ENCODE measurements at places on chromosomes 1 and 21.

DNA sequence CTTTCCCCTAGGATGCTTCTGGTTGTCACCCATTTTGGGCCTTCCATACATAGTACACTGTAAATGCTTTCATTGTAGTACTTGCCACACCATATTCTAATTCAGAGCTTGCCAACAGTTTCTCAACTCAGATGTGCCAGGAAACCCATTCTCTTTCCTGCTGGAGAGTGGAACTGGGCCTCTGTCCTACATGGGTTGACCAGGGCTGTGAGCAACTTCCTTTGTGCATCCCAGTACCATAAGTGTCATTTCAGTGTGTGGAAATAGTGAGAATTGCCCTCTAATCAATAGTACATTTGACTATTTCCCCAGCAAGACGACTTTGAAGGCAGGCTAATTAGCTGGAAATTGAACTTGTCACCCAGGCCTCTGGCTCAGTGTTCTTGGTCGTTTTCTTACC is 74.8 kb downstream of the MTR start:
- no peak for DNase-seq

DNA sequence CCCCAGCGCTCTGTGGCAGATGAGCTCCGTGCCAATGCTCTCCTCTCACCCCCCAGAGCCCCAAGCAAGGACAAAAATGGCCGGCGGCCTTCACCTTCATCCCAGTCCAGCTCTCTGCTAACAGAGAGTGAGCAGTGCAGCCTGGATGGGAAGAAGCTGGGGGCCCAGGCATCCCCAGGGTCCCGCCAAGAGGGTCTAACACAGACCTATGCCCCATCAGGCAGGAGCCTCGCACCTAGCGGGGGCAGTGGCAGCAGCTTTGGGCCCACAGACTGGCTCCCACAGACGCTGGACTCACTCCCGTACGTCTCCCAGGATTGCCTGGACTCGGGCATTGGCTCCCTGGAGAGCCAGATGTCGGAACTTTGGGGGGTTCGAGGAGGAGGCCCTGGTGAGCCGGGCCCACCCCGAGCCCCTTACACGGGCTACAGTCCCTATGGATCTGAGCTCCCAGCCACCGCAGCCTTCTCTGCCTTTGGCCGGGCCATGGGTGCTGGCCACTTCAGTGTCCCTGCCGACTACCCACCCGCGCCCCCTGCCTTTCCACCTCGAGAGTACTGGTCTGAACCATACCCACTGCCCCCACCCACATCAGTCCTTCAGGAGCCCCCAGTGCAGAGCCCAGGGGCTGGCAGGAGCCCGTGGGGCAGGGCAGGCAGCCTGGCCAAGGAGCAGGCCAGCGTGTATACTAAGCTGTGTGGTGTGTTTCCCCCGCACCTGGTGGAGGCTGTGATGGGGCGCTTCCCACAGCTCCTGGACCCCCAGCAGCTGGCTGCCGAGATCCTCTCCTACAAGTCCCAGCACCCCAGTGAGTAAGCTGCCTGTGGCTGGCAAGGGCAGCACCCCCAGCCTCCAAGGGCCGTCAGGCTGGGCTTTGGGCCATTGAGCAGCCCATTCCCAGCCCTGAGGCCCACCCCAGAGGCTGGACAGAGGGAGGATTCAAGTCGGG is 8.7 kb downstream of the ZC3H12A start:
- DNase-seq, result no peak

DNA sequence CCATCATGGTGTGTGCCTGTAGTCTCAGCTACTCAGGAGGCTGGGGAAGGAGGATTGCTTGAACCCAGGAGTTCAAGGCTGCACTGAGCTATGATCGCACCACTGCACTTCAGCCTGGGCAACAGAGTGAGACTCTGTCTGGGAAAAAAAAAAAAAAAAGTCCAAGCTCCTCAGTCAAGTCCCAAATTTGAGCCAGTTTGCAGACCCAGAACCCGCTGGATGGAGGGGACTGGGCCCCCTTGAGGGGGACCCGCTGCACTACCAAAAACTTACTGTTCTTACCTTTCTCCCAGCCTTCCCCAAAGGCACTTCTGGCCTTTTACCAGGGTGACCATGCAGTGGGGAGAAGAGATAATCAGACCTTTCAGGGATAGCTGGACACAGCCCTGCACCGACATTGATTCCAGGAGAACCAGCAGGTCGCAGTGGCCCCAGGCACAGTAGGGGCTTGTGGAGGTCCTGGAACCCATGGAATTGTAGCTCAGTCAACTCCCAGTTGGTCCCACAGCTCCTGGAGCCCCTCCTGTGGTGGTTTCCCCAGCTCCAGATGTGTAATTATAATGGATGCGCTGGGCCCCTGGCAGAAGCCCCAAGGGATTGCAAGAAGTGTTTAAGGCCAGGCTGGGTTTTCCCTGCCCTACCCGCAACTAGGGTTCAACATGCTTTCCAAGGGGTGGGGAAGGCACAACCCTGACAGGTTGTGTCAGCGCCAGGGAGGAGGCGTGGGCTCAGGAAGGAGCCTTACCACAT is 4.1 kb upstream of the WNT9A start:
- DNase-seq, result no peak

GRCh38 chr1:4689271-4689935 is 35.0 kb downstream of the AJAP1 start:
- DNase-seq, result no peak

GRCh38 chr1:210882414-210883221 is 251.3 kb downstream of the KCNH1 start:
- no peak for DNase-seq

DNA sequence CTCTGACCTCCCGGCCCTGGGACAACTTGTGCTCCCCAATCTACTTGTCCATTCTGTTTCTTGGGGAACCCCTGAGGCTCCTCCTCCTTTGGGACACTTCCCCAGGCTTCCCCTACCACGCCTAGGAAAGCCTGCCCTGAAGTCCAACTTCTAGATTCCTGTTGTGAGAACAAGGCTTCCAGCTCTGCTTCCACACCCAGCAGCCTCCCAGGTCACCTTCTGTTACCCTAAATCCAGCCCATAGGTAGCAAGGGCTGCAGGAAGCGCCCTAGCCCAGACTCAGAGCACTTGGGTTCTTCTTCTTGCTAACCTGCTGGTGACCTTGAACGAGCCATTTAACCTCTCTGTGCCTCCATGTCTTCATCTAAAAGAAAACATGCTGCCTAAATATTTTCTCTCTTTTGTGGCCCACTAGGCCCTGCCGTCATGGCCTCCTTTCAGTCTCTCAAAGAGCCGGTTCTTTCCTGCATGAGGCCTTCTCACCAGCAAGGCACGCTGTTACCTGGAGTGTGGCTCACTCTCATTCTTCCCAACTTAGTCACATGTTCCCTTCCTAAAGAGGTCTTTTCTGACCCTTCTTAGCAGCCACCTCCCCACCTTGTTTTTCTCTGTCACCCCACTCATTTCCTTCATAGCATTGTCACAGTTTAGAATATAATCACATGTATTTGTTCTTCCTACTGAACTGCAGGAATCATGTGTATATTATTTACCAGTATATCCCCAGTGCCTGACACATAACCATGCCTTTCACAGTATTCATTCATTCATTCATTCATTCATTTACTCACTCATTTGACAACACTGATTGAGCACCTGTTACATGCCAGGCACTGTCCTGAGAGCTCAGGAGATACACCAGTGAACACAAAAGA is 1.4 kb downstream of the CAPN2 start:
- DNase-seq, result no peak

- no peak for DNase-seq
These were observed 10.3 kb downstream of the SDC3 start for GRCh38 chr1:30898031-30898815.

DNA sequence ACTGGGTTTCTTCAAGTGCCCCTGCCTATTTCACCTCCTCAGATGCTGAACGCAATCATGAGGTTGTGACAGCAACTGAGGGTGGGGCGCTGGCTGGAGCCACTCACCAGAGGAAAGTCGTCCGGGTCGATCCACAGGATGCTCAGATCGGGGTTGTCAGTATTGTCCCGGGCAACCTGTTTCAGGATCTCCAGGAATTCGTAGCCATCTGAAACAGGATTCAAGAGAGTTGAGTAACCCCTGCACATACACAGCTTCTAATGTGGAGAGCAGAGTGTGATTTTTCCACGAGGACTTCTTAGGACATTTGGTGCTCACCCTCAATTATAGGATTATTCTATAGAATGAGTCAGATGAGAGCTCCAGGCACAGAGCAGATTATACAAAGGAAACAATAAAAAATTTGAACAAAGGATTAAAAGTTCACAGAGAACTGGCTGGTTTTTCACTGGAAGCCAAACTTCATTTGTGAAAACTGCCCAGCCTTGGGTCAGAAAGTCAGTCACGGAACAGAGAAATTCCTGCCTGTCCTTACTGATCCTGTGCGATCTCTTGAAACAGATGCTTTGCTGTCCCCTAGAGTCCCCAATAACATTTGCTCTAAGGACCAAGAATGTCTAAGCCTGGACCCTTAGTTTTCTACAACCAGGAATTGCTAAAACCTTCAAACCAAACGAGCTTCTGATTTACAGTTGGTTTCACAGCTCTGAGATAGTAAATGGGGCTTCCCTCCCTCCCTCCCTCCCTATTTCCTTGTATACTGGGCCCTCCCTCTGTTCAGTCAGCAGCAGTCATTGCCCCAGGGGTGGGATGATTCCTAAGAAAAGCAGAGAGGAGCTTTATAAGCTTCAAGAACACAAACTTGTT is 63.2 kb downstream of the CASQ2 start:
- peak; percentile 25 for DNase-seq

- no peak for DNase-seq
These were observed 817 bp downstream of the KLHL17 start for GRCh38 chr1:961132-961669.

DNA sequence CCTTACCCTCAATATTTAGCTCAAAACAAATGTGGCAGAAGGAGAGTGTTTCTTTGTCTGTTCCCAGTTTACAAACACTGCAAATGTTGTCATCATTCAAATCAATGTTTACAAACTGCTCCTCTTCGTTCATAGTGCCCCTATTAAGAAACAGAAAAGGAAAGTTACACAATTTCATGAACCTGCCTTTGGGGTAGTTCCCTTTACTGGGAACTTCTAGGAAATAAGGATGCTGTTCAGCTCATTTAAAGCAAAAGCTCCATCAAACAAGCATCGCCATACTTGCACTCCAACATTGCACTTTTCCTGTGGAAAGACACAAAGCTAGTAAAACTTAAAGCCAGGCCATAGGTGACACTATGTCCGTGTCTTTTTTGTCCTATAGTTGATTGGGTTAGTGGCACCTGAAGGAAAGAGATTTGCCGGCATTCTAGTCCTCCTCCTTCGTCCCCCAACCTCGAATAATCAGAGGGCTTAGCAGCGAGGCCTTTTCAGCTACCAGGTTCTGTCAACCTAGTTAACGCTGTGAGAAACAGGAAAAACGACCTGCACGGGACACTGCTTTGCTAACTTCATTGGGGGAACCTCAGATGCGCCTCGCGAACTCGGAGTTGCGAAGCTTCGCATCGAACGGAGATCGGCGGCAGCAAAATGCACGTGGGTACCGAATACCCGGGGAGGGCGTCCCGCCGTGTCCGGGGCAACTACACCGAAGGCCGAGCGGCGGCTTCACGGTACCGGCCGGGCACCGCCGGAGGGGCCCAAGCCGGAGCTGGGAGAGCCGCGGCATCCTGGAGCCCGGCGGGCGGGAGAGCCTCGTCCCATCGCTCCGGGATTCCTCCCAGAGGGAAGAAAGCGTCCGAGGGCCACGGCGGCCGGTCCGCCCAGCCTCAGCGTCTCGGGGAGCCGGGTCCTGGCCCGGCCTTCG is 706 bp downstream of the C21orf91 start:
- peak; percentile 45 for DNase-seq

GRCh38 chr1:23718482-23718881 is 24.8 kb upstream of the ELOA start:
- DNase-seq, result peak; percentile 4
